ENCODE measurements at places on chromosomes 6 and 20.

- no peak for DNase-seq
Observed at GRCh38 chr6:145373826-145374225, 361.5 kb downstream of the EPM2A start.

DNA sequence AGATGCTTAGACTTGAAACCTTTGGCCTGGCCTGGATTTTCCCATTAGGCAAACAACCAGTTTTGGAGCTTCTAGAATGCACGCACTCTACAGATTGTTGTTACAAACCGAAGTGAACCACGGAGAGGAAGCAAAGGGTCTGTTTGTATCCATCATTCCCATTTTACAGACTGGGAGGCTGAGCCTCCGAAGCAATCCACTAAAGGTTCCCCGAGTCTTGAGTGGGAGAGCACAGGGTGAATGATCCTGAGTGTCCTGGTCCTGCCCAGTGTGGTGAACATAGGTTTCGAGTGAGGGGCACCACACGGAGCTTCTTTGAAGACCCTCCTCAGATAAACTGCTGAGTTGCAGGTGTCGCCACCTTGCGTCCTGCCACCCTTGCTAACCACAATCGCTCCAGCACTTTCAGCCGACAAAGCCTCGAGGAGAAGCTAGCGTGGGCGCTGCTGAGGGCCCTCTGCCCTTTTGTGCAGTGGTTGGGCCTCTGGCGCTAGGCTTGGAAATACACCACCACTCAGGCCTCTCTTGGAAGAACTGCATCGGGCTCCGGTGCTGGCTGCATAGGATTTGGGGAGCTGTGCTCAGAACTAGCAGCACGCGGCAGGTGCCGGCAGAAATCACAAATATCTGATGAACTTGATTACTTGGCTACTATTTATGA is 1.4 kb upstream of the PRDM13 start:
- DNase-seq: no peak

DNA sequence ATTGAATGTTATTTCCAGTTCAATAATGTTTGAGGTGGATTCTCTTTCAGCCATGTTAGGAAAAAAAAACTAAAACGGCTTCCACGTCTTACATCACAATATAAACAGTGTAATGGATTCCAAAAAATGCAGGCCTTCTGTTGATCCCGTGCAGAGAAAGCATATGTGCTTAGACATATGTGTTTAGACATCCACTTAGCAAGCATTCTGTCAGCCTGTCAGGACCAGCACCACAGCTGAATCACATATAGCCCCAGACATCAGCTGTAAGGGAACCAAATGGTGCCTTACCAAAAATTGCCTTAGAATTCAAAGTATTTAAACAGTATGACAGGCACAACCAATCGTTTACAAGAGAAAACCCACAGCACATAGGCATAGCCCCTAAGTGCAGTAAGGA is 304.9 kb downstream of the EYA4 start:
- no peak for DNase-seq

DNA sequence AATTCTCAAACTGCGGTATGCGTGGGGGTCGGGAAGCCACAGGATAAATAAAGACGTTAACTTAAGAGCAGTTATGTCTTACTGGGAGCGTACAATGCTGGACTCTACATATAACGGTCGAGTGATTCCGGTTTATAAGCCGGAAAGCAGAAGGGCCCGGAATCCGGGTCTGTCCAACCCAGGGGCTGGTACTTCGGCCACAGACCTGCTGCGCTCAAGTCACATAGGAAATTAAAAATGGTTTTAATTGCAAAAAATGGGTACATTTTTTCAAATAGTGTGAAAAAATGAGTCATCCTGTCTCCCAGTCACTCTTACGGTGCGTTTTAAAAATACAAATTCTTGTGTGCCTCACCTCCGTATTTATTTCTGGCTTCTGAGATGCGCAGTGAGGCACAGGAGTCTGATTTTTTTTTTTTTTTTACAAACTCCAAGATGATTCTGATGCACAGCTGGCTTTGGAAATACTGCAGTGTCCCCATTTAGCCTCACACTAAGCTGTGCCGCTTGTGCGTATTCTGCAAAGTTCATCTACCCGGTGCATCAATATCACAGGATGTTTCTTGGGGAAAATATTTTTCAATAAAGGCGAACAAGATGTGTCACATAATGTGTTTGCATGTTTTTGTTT is 1.0 kb downstream of the PCIF1 start:
- DNase-seq: no peak

- no peak for DNase-seq
Observed at GRCh38 chr6:158083455-158084325, 84.4 kb downstream of the SERAC1 start.

DNA sequence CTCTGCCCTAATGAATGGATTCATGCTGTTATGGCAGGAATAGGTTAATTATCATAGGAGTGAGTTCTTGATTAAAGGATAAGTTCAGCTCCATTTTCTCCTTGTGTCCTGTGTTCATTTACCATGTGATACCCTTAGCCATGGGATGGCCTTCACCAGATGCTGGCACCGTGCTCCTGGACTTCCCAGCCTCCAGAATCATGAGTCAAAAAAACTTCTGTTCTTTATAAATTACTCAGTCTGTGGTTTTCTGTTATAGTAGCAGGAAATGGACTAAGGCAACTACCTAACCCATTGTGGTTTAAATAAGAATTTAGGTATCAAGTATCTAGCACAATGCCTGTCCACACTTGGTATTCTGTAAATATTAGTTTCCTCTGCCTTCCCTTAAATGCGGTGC is 223.5 kb downstream of the MEI4 start:
- no peak for DNase-seq

GRCh38 chr6:109626311-109626710 is 64.7 kb downstream of the AK9 start:
- no peak for DNase-seq

GRCh38 chr6:29295181-29295585 is 6.3 kb upstream of the OR14J1 start:
- DNase-seq: no peak

- DNase-seq: no peak
Observed at GRCh38 chr6:34560366-34561226, 4.5 kb upstream of the SPDEF start.

DNA sequence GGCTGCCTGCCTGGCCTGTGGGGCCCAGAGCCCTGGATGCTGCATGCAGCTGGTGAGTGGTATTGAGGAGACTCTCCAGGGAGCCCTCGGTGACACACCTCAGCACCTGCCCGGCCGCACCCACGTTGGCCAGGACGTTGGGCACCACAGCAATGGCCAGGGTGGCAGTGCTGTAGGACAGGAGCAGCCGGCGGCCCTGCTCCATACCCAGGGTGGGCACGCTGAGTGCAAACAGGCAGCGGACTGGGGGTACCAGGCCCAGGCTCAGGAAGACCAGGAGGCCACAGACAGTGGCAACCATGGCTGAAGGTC is 4.7 kb downstream of the OCSTAMP start:
- no peak for DNase-seq

DNA sequence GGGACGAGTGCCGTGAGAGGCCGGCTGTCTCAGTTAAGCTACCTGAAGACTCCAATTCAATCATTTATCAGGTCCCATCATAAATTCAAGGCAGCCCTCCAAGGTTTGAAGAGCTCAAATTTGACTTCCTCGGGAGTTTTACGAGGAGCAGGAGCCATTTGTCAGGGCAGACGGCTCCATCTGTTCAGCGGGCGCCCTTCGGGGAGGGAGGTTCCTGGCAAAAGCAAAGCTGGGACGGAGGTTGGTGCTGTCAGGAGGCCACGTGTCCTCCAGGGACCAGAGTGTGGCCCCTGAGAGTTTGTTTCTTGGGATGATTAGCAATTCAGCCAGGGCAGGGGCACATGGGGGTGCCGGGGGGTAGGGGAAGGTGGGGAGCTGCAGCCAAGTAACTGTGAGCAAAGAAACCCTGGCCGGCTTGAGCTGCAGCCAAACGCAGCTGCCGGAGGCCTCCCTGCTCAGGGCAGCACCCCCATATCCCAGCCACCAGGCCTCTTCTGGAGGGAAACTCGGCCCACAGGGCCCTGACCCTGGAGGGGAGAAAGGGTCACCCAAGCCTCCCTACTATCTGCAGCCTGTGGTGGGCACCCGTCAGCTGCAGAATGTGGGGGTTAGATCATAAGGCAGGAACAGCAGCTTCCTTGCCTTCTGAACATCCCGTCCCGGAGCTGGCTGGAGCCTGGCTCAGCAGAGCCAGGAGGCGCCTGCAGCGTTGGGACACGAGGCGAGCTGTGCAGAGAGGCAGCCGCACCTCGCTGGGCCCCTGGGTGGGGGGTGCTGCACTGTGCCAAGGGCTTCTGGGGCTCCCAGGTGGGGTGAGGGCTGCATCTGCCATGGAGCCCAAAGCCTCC is 63.6 kb upstream of the GATA5 start:
- no peak for DNase-seq

DNA sequence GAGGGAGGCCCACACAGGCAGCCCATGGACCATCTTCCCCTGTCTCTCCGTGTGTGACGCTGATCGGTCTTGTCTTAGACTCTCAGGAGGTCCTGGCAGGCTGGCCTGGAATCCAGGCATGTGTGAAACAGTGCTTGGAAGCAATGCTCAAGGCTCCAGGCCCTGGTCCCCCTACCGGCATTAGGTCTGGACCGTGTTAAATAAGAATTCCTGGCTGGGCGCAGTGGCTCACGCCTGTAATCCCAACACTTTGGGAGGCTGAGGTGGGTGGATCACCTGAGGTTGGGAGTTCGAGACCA is 13.0 kb downstream of the IP6K3 start:
- DNase-seq: no peak

GRCh38 chr20:46953596-46953995 is 59.0 kb downstream of the EYA2 start:
- DNase-seq: no peak

- no peak for DNase-seq
Observed at GRCh38 chr20:42955713-42956112, 234.0 kb downstream of the PTPRT start.

DNA sequence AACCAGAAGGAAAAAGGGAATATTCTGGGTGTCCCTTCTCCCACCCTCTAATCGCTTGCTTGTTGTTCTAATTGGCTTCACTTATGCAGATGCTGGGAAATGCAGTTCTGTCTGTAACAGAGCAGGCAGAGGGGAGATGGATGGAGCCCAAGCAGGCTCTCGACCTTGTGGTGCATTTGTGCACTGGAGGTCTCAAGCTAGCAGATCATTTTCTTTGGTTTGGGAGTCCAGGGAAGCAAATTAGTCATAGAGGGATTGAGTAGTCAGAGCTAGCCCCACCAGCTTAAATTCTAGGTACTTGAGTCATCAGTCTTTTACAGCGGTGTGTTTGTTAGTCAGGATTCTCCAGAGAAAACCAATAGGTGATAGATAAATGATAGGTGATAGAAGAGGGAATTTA is 234.7 kb upstream of the ECI2 start:
- DNase-seq: no peak

GRCh38 chr6:116531675-116532570 is 13.6 kb downstream of the TRAPPC3L start:
- DNase-seq: no peak

DNA sequence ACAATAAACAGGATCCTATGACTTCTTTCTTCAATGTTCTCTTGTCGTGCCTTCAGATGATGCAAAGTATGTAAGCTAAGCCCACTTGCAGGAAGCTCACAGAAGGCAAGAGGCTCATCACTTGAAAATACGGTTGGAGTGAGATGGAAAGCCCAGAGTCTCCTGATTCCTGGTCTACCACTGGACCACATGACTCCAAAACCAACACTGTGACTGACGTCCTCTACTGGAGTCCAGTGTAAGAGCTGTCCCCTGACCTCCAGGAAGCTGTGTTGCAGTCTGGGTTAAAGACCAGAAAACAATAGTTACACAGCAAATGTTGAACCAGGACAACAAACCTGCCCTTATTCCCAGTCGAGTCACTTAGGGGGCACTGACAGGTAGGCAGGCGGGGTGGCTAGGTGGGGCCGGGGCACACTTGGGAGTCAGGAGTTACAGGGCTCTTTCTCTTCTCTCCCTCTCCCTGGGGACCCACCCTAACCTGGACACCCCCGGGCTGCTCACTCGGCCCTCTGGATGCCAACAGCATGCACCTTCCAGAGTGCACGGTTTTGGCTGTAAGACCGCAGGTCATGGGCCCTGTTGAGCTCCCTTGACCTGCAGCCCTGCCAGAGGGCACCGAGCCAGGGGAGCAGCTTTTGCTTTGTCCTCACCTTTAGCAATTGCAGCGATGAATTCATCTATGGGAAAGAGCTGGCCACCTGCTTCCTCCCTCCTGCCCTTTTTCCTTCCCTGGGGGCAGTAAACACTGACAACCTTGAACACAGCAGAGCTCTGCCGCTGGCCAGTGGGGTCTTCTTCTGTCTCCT is 7.4 kb downstream of the PCK1 start:
- DNase-seq: no peak

- no peak for DNase-seq
Observed at GRCh38 chr6:81366972-81367371, 385.5 kb downstream of the TENT5A start.

GRCh38 chr6:93701526-93701925 is 282.2 kb upstream of the EPHA7 start:
- DNase-seq: no peak

Measured in stimulated activated CD8-positive, alpha-beta memory T cell treated with anti-CD3 and anti-CD28 coated beads, Interleukin-2, amount 100 ng/mL, for 48 hours (primary cell).